ENCODE measurements at places on chromosomes 7 and 10.

- no peak for DNase-seq
Measured at GRCh38 chr10:17216217-17216900, 11.7 kb upstream of the VIM start.

GRCh38 chr7:101550641-101551541 lies 78.2 kb downstream of the MYL10 start:
- no peak for DNase-seq

DNA sequence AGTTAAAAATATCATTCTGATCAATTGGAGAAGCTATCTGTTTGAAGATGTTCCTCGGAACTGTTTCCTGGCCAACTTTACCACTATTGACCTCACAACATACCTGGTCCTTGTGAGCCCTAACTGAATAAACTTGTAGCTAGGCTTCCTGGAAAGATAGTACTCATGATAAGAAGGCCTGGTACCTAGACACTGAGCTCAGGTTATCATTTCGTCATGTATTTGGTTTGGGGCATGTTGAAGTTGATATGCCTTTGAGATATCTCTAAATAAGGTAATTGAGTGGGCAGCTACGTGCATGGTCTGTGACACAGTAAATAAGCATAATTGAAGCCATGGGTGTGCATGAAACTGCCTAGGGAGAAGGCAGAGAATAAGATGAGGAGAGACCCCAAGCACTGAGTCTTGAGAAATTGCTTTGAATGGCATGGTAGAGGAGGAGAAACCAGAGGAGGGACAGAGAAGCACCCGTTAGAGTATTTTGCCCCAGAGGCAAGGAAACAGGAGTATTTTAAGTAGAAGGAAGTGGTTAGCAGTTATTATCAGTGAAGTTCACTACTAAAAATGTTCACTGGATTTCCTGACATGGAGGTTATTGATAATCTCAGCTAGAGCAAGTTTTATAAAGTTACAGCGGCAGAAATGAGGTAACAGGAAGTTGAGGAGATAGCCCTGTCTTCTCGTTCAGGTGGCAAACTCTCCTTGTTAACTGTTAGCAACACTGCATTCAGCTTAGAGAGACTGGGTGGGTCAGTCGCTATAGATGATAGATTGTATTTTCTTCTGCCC lies 55.6 kb downstream of the CC2D2B start:
- no peak for DNase-seq

- DNase-seq, result no peak
Measured at GRCh38 chr7:28705350-28705749, 252.8 kb downstream of the TRIL start.

GRCh38 chr7:137715121-137715520 lies 131.7 kb downstream of the DGKI start:
- DNase-seq, result no peak
